ENCODE measurements at places on chromosomes 4 and X. TPM values are rescaled to one million over a fixed set of nuclear protein-coding genes. Genes with fewer than 3 reads are reported as not detected.
A peak's percentile ranks its signal among the peaks of the same experiment; 100 is the strongest.

- H3K27me3 ChIP-seq, result no peaks in the 10 kb centered on the region
- no peak overlapping the region for H3K4me3 ChIP-seq
- H3K4me1 ChIP-seq, result no peaks in the 10 kb centered on the region
- H3K27ac ChIP-seq, result no peak overlapping the region
- no peak for DNase-seq
- H3K36me3 ChIP-seq, result no peaks in the 10 kb centered on the region
These were observed 683.6 kb upstream of the TENM3 start for GRCh38 chr4:181559637-181560036.

DNA sequence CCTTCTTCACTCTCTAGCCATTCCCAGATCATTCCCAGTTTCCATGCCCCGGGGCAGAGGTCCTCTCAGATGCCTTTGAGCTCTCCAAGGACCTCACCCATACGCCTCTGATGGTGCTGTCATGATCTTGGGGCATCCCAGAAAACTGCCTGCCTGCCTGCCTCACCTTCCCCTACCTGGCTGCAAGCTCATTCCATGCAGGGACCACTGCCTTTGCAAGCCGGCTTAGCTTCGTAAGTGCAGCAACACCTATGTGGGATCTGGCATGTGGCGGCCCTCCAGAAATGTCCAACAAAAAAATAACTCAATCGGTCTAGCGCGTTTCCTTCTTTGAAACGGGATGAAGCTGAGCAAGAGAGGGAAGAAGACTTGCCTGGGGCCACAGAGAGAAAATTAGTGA, 53.0 kb downstream of the C4orf50 start:
- H3K27me3 ChIP-seq, result no peaks in the 10 kb centered on the region
- H3K4me1 ChIP-seq, result peaks cover 11% of the 10 kb centered on the region
- no peak overlapping the region for H3K4me3 ChIP-seq
- no peaks in the 10 kb centered on the region for H3K36me3 ChIP-seq
- no peak for DNase-seq

DNA sequence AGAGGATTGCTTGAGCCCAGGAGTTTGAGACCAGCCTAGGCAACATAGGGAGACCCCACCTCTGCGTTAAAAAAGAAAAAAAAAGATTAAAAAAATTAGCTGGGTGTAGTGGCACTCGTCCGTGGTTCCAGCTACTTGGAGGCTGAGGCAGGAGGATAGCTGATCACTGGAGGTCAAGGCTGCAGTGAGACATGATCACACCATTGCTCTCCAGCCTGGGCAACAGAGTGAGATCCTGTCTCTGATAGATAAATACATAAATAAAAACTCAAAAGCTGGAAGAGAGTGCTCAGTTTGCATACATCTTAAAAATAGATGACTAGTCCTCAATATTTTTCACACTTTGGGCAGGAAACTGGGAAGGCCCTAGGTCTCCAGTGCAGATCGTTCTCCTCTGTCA, 54.1 kb downstream of the TMEM131L start:
- H3K4me1 ChIP-seq, result peaks cover 30% of the 10 kb centered on the region
- H3K4me3 ChIP-seq, result no peak overlapping the region
- H3K27me3 ChIP-seq, result no peaks in the 10 kb centered on the region
- no peak overlapping the region for H3K27ac ChIP-seq
- no peak for DNase-seq

- H3K27me3 ChIP-seq, result no peaks in the 10 kb centered on the region
- no peaks in the 10 kb centered on the region for H3K4me1 ChIP-seq
- no peaks in the 10 kb centered on the region for H3K36me3 ChIP-seq
- H3K27ac ChIP-seq, result no peak overlapping the region
- DNase-seq, result no peak
These were observed 269.7 kb upstream of the PCDH7 start for GRCh38 chr4:30450474-30450873.

- H3K4me1 ChIP-seq, result no peaks in the 10 kb centered on the region
- no peak overlapping the region for H3K27ac ChIP-seq
- no peaks in the 10 kb centered on the region for H3K36me3 ChIP-seq
- no peak for DNase-seq
- H3K4me3 ChIP-seq, result no peak overlapping the region
These were observed 76.4 kb upstream of the MBNL3 start for GRCh38 chrX:132565273-132565672.

GRCh38 chr4:80196922-80197573, at the start of gene PRDM8:
Gene PRDM8 (plus strand): TSS chr4:80197503. CDS start chr4:80200081, 2,578 bp downstream.
- no peak within 1 kb of the TSS for H3K27ac ChIP-seq
- H3K27me3 ChIP-seq, result peaks cover 100% of the 10 kb centered on the region
- peaks cover 28% of the 10 kb centered on the region for H3K4me1 ChIP-seq
- H3K36me3 ChIP-seq, result no peaks in the 10 kb centered on the region
- peak; percentile 78 for DNase-seq
- peak within 1 kb of the TSS; percentile 43 for H3K4me3 ChIP-seq

DNA sequence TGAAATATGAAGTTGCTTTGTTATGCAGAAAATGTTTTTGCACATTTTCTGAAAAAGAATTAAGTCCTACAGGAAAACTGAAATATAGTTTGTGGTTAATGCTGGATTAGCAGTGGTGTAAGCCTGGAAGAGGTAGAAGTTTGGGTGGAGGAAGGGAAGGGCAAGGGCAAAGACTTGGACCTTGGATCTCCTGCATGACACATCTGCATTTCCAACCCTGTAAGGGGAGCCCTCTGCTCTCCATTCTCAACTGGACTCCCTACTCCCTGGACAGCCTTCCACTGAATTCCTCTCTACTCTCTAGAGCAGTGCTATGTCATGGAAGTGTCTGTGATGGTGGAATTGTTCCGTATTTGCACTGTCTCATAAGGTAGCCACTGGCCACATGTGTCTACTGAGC, 4.6 kb downstream of the CASP6 start:
- H3K27me3 ChIP-seq, result no peaks in the 10 kb centered on the region
- H3K27ac ChIP-seq, result no peak overlapping the region
- H3K36me3 ChIP-seq, result no peaks in the 10 kb centered on the region
- H3K4me1 ChIP-seq, result peaks cover 17% of the 10 kb centered on the region

DNA sequence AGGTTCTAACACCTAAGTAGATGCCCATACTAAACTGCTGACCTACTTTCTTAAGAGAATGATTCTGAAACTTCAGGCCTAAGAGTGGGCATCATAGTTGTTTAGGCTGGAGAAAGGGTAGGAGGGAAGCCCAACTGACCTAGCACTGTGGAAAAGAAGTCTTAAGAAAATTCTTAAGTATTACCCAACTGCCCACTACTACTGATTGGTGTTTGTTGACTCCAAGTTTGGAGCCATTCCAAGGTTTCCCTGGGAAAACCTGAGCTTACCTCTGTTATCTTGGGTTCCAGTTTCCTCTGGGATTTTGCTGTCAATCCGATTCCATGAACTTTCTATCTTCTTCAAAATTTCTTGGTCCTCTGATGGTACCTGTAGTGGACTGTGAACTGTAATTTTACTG, 23.9 kb downstream of the ANKRD17 start:
- H3K4me3 ChIP-seq, result no peak overlapping the region
- peaks cover 1% of the 10 kb centered on the region for H3K36me3 ChIP-seq
- peaks cover 10% of the 10 kb centered on the region for H3K4me1 ChIP-seq
- H3K27ac ChIP-seq, result no peak overlapping the region
- H3K27me3 ChIP-seq, result no peaks in the 10 kb centered on the region

GRCh38 chrX:137234651-137235402, 201.0 kb upstream of the GPR101 start:
- DNase-seq, result no peak
- H3K27me3 ChIP-seq, result no peaks in the 10 kb centered on the region
- H3K4me3 ChIP-seq, result no peak overlapping the region
- H3K36me3 ChIP-seq, result no peaks in the 10 kb centered on the region
- peaks cover 76% of the 10 kb centered on the region for H3K4me1 ChIP-seq

GPM6B gene
- 49.6 TPM for total RNA-seq

PPEF1 gene
- 0.34 TPM for total RNA-seq

RUFY3 gene
- total RNA-seq, result 63.2 TPM

SLC9A7 gene
- total RNA-seq, result 3.5 TPM
